ENCODE measurements at places on chromosomes 7 and 10. TPM values are rescaled to one million over a fixed set of nuclear protein-coding genes. Genes with fewer than 3 reads are reported as not detected.

The WDR86 gene
- total RNA-seq, result 1.1 TPM

The URGCP gene
- 24.2 TPM for total RNA-seq

The MMD2 gene
- not detected for total RNA-seq

GRCh38 chr7:88306590-88307048, at the start of gene STEAP4:
STEAP4 (minus strand) TSS chr7:88306894; CDS start chr7:88284269, 22,625 bp downstream.
- peak; percentile 56 for DNase-seq

DNA sequence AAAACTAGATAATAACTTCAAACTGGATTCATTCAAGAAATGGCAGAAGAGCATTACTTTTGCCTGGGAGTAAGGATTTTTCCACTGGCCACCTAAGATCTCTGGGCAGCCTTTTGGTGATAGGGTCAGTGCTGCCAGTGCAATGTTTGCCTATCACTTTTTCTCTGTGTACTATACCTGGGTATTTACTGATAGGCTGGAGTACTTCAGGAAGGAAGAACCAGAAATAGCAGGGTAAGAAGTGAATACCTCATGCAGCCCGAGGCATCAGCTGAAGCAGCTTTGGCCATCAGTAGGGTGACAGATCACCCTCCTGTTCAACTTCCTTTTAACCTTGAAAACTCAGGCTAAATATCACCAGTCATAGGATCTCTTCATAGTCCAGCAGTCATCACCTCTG, 5.5 kb upstream of the PAPSS2 start:
- DNase-seq, result no peak

DNA sequence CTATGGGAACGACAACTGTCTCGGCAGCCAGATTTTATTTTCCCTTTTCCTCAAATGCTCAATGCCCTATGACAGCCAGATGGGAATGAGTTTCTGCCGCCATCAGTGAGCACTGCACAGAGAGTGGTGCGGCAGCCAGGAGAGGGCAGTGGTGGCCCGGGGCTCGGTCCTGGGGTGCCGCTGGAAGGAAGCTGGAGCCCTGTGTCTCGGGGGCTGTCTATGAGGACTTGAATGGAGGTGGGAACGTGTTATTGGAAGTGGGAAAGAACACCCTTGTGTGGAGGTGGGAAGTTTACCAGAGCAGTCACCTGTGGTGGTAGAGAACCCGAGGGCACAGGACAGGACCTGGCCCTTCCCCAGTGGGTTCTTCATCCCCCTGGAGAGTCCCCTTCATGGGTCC, 35.8 kb downstream of the JAKMIP3 start:
- no peak for DNase-seq

DNA sequence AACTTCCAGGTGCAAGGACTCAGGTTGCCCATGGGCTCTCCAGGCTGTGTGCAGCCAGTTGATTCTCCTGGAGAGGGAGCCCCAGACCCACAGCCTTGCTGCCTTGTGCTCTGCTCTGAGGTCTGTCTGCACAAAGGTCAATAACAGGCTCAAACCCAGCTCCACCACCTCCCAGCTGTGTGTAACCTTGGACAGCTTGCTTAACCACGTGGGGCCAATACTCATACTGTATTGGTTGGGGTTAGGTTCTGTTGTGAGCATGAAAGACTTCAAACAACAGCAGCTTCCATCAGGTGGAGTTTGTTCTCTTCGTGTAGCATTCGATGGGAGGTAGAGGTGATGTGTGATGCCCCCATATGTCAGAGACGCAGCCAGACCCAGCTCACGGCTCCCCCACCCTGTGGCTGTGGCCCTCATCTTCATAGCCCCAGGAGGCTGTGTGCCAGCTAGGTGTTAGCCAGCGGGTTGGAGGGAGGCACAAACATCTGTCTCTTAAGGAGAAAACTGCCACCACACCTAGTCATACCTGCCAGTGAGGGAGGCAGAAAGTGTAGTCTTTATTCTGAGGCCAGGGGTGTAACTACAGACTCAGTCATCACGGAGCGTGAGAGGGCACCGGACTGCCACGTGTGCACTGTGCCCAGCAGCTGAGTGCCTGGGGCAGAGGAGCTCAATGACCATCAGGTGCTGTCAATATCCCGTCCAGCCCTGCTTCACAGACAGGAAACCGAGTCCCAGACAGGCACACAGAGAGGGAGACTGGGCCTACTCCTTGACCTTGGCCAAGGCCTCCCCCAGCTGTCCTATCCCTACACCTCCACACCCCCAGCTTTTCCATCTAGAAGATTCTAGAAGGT, 8.1 kb upstream of the POLD2 start:
- no peak for DNase-seq

DNA sequence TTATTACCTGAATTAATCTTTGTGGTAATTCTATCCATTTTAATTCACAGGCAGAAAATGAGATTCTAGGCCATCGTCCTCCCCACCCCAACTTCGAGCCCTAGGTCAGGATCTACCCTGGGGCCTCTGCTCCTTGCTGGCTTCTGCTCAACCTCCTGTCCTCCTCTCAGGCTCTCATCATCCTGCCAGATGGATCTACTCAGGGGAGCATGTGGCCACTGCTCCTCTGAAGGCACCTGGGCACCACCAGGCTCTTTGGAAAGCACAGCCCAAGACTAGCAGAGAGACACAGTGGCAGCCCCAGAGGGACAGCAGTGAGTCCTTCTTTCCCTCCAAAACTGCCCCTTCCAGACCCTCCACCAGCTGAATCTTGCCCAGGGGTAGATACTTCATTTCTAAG, 248.2 kb downstream of the TCERG1L start:
- DNase-seq, result no peak

- DNase-seq, result peak; percentile 53
Measured at GRCh38 chr7:90298145-90299038, 22.7 kb downstream of the FAM237B start.

DNA sequence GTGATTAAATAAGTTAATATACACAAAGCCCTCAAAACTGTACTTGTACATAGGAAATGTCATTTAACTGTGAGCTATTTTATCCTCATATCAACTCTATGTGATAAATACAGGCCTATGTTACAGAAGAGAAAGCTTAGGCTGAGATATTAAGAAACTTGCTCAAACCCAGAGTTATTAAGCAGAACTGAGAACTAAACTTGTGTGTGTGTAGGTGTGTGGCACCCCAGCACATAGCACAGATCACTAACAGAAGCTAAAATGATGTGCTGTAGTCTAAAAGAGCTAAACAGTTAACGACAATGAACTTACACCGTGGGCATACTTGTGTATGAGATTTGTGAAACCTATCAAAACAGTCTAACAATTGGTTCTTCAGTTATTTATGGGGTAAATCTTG, 34.5 kb downstream of the MTPN start:
- no peak for DNase-seq

- no peak for DNase-seq
Measured at GRCh38 chr10:59877191-59877671, 29.1 kb downstream of the CCDC6 start.

- no peak for DNase-seq
Measured at GRCh38 chr7:45721686-45722598, 147.8 kb downstream of the ADCY1 start.
